ENCODE measurements at places on chromosomes 7 and 10. TPM values are rescaled to one million over a fixed set of nuclear protein-coding genes. Genes with fewer than 3 reads are reported as not detected.

GRCh38 chr10:3472287-3473051 lies 299.9 kb upstream of the PITRM1 start:
- DNase-seq: peak; percentile 46

GRCh38 chr7:151178831-151179230 lies 8.2 kb downstream of the ASB10 start:
- no peak for DNase-seq

GRCh38 chr10:6755781-6756460 lies 175.8 kb upstream of the PRKCQ start:
- DNase-seq: peak; percentile 80

DNA sequence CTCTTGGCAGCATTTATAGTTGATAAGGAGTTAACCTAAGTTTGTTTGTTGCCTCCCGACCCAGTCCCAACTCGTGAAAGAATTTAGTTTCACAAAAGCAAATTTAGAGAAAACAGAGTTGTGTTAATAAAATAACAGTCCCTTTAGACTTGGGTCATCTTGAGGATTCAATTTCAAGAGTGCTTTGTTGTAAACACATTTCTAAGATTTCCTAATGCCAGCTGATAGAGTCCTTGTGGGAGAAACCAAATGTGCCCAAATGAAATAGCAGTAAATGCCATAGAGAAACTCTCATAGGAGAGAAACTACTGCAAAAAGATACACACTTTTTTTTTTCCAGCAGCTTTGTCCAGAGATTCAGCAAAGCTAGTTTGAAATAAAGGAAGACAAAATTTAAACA lies 211.3 kb upstream of the BMPER start:
- no peak for DNase-seq

GRCh38 chr7:102415685-102416225 lies 17.6 kb upstream of the ORAI2 start:
- DNase-seq: no peak

GRCh38 chr10:127040756-127041155 lies 135.5 kb downstream of the DOCK1 start:
- peak; percentile 68 for DNase-seq

GRCh38 chr7:65980478-65981250 lies 1.3 kb downstream of the GUSB start:
- no peak for DNase-seq

CNPY1 gene
- total RNA-seq: not detected

ATRNL1 gene
- 0.07 TPM for total RNA-seq

OPN1SW gene
- not detected for total RNA-seq

CASP7 gene
- total RNA-seq: 31.8 TPM

SLC39A12 gene
- total RNA-seq: not detected

SPDYE9 gene
- total RNA-seq: not detected

Measured in foreskin keratinocyte (primary cell).